ENCODE measurements at places on chromosomes 11 and 22.
A peak's percentile ranks its signal among the peaks of the same experiment; 100 is the strongest.

- no peak for DNase-seq
Observed at GRCh38 chr22:45502215-45503049, at the start of gene FBLN1. TSS of gene FBLN1 (plus strand) at chr22:45502883. CDS start at chr22:45502986, 103 bp downstream.

- no peak for DNase-seq
Observed at GRCh38 chr11:3041699-3042441, 15.4 kb downstream of the CARS1 start.

DNA sequence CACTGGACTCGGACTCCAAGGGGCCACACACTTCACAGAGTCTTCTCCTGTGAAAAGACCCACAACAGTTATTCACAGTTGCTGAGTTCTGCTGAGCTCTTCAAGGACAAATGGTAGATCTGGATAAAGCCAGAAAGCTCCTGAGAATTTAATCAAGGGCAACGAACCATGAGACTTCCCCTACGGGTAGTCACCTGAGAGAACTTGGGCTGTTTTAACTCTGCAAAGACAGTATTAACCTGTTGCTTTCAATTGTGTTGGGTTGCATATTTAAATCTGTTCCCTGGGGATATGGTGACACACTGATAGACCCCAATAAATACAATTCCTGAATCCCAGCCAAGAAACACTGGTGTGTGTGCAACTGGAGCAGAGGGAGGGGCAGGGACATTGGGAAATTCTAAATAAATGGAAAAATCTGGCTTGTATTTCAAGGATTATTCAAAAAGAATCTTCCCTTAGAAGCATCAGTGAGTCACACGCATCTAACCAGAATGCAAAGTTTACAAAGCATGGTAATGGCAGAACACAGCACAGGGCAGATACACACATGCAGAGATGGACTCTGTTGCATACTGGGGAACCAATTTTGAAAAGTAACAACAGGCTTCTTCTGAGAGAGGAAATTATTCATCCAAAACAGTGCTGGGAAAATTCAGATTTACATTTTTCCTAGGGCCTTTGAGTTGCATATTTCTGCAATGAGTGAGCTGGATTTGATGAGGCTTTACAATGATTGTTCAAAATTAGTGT, 4.0 kb downstream of the KCNJ1 start:
- no peak for DNase-seq

DNA sequence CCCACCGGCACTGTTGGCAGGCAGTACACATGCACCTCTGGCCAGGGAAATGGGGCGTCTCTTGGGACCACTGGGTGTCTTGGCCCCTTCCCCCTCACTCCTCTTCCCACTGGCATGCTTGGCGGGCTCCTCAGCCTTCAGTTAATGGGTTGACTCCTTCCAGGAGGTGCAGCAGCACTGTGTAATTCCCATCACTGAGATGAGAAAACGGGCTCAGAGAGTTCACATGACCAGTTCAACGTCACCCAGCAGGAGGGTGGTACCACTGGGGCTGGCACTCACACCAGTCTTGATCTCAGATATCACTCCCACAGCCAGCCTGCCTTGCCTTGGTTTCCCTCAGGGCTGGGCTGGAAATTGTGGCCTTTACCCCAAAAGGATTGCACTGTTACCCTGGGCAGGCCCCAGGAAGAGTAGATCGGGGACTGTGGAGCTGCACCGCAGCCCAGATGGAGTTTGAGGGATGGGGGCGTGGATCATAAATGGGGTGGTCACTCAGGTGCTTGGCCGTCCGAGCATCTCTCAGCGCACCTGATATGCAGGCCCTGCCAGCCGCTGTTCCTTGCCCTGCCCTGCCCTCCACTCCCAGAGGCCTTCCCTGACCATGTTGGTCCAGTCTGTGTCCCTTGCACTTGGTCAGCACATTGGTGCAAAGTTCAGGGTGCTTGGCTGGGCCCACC, 16.9 kb downstream of the CAPN5 start:
- DNase-seq = peak; percentile 69

DNA sequence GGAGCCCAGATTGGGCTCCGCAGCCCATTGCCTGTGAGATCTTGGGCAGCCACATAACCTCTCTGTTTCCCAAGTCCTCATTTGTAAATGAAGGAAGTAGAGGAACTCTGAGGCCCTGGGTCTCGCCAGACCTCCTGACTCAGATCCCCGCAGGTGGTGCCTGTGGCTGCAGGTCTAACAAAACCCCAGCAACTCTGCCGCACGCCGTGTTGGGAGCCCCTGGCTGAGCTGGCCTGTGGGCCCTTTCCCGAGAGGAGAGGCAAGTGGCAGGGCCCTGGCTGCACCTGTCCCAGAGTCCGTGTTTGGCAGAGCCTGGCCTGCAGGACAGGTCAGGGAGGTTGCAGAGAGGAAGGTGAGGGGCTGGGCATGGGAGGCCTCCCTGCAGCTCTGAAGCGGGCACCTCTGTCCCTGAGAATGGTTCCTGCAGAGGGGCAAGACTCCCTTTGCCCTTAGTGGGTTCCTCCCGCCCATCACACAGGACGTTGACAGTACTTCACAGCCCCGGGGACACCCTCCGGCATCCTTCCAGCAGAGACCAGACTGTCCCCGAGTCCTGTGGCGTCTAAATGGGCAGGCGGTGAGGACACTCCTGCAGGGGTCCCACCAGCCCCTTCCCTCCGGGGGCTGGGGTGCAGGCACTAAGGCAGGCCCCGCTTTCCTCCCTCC, 67.7 kb downstream of the ARHGAP8 start:
- no peak for DNase-seq

- DNase-seq = no peak
Observed at GRCh38 chr11:15672825-15673224, 558.1 kb downstream of the INSC start.

DNA sequence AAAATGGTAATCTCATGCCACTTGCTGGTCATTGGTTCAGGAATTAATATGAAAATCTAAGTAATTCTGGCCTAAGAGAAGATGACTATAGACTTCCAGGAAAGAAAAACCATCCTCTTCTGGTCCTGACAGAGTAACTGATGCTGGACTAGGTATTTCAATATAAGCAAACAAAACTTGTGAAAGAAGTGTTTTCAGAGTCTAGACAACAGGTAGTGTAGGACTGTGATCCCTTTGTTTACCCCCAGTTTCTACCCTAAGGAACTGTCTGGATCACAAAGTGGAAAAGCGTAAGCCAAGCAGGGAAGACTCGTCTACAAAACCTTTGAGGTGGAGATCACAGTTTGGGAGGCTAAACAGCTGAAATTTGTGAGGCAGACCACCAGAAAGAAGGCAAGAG, 30.4 kb upstream of the ARL14EP start:
- no peak for DNase-seq

DNA sequence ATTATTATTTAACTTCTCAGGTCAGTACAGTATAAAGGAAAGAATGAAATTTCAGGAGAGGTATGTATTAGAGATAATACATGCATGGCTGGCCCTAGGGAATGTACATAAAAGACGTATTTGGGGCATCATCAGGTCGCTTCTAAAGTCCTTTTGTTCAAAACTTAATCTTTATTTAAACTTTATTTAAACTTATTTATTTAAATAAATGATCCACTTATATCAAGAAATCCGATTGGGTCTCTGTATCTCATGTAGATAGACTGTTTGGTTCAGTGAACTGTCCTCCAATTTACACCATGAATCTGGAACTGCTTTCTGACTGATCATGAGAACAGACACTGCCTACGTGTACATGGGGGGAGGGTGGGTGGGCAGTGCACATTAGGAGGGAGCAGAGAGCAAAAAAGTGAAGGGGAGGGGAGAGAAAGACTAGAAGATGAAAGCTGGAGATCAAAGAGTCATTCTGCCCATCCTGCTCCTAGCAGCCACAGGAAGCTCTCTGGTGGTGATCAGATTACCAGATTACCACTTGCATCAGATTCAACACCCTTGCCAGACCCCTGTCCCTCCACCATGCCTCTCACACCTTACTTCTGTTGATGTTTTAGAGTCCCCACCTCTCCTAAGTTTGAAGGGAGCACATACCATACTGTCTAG, 92.1 kb upstream of the MTMR2 start:
- no peak for DNase-seq

DNA sequence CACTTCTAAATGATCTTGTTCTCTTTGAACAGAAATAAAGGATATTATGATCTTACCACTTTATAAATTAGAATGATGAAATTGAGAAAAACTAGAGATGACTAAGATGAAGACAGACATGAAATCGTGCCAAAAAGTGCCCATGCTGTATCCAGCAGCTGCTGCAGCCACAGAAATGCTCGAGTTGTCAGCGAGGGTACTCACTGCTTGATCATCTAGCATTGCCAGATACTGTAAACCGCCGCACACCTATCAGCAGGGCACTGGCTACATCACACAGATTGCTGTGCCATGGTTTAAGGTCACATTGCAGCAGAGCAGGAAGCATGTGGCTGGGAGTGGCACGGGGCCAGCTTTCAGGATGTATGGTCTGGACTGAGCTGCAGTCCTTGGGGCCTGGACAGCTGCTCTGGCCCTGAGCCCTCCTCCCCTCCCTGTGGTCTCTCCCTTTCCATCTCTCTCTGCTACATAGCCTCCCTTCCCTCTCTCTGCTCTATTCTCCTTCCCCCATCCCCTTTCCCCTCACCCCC, 51.0 kb upstream of the SEPTIN5 start:
- no peak for DNase-seq

DNA sequence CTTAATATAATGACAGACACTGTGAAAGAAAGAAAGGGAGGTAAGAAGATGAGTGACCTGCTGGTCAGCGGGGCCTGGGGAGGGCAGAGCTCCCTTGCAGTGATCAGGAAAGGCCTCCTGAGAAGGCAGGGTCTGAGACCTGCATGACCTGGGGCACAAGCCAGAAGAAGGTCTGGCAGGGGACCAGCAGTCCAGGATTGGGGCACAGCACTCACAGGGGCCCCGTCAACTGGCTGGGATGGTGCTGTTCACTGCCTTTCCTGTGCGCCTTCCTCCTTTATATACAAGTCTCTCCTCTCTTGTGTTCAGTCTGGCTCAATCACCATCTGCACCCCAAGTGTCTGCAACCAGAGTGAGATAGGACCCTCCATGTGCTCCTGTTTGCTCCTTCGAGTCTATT, 22.2 kb upstream of the SCARF2 start:
- DNase-seq = no peak

All from mesenteric fat pad (tissue), 1 donor.